ENCODE measurements at places on chromosomes 12 and 14.

DNA sequence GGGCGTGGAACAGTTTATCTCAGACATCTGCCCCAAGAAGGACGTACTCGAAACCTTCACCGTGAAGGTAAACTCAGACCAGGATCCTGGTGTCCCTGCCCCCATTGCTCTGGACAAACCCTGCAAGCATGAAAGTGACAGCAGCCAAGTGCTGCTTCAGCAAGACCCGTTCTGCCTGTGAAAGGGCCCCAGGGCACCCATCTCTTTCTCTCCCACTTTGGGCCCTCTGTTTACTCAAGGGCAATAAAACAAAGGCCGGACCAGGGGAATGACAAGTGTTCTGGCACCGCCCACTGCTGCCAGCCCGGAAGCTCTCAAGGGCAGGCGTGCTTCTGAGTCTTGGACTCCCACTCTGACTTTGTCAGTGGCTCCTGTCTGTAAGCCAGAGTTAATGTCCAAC lies 35.3 kb downstream of the CD9 start:
- peak; percentile 99 for DNase-seq

DNA sequence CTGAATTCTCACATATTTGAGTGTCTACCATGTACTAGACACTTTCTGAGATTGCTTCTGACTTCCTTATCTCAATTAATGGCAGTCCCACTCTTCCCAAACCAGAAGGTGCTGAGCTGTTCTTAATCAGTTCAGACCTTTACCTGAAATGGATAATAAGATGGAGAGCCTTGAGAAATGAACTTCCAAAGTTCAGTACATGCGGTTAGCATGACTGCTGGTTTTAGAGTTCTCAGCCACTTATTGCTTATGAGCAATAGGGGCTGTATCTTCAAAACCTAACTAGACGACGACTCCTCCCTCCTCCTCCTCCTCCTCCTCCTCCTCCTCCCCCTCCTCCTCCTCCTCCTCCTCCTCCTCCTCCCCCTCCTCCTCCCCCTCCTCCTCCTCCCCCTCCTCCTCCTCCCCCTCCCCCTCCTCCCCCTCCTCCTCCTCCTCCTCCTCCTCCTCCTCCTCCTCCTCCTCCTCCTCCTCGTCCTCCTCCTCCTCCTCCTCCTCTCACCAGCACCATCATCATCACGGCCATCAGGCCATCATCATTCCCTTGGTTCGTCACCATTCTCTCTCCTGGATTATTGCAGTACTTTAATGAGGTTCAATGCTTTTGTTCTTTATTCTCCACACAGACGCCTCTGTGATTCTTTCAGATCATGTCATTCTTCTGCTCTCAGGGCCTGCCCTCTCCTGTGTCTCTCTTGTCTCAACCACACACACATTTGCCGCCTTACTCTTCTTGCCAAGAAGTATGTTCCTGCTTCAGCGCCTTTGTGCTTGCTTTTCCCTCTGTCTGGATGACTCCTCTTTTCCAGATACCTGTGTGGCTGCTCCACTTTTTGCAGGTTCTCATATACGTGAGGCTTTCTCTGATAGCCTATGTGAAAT lies 2.7 kb downstream of the PCNX1 start:
- DNase-seq, result peak; percentile 6

DNA sequence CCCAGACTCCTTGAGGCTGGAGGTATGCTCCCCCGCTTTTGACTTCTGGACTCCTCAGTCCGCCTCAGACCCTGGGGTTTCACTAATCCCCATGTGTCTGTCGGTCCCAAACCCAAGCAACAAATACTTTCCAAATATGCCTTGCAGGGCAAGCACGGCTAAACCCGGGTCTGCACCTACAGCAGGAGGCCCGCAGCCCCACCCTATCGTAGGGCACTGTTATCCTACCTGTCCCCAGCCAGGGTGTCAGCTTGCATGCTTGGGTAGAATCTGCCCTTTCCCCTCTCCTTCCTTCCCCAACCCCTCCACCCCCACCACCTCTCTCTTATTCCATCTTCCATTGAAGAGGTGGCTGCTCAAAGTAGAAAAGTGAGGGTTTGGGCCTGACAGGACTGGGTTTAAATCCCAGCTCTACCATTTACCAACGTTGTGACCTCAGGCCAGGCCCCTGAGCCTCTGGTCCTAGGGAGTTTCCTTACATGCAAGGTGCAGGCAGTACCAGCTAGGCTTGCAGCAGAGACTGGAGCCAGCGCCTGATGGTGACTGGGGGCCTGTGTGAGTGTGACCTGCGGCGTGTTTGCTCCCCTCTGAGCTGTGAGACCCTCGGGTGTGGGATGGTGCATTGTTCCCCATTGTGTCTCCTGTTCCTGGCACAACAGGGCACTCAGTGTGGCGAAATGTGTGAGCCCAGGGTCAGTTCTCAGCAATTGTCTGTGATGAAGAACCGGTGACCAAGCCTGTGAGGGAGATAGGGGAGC lies 11.2 kb upstream of the EML1 start:
- no peak for DNase-seq

GRCh38 chr14:30527196-30527595 lies 31.8 kb upstream of the G2E3 start:
- DNase-seq, result peak; percentile 23

- peak; percentile 48 for DNase-seq
These were observed 1.3 kb downstream of the TM7SF3 start for GRCh38 chr12:27012982-27013255.

GRCh38 chr12:52839436-52840105 lies 5.5 kb upstream of the KRT79 start:
- no peak for DNase-seq

DNA sequence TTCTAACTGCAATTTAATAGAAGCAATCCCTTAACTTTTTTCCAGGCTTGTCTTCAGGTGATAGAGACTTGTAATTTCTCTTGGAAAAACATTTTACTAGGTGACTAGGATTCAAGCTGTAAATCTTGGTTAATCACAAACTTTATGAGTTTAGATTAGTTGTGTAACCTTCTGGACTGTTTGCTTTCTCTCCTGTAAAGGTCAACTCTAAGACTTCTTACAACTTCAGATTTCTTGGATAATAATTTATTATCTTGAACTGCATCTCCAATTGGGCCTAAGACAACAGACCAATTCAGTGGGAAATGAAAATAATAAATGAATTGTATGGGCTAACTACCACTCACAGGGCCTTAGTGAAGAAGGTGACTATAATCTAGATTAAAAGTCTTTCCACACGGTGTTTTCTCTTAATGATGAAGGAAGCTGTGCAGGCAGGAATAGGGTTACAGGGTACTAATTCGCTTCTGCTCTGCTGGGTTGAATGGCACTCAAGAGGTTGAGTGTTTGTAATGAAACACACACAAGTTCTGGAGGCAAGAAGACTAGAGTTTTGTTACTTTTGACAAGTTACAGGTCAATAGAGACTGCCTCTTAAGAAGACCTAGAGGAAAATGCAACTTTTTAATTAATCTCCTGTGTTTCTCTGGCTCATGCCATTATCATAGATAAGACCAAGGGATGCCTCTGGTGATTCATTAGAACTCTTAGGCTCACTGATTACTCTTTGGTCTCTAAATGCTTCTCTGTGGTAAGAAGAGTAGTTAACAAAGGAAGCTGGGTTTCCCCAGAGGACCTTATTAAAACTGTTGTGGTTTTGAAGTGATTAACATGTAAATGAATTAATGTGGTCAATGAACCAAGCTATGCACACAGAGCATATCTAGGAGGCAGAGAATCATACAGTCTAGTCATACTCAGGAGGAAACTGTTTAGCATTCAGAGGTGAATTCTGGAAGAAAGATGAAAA lies 30.0 kb upstream of the OR4E1 start:
- peak; percentile 13 for DNase-seq

DNA sequence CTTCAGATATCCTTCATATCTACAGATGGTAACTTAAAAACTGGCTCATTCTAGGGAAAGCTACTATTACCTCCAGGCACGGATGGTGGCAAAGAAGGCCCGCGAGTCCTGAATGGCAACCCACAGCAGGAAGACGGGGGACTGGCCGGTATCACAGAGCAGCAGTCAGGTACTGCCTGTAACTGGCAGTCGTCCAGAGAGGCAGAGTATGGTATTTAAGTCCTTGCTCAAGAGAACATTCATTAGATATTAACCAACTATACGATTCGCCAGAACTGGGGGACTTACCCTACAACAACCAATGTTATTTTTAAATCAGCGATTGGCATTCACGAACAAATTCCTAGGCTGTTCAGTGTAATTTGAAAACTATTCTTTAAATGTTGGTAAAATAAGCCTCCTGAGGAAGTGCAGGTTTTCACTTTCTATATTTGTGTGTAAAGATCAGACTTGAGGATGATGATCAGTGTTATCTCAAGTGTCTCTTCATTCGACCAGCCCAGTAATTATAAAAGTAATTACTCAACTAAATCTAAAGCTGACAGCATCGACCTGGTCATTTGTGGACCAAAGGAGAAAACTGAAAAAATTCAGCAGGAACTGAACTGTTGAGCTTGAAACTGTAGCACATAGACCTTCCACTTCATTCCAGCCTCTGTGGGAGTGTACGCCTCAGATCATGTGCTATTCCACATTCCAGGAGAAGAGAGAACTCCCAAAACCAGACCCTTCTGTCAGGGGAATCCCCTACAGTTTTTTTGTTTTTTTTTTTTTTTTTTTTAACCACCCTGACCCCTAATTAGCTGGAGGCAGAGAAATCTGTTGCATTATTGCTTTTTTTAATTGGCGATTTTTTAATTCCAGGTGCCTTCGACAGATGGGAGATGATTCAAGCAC lies 75.6 kb downstream of the ESR2 start:
- no peak for DNase-seq

- DNase-seq, result no peak
These were observed 51.8 kb downstream of the ISCA2 start for GRCh38 chr14:74545386-74545785.

GRCh38 chr12:52528641-52529143 lies 8.5 kb upstream of the KRT5 start:
- DNase-seq, result no peak

DNA sequence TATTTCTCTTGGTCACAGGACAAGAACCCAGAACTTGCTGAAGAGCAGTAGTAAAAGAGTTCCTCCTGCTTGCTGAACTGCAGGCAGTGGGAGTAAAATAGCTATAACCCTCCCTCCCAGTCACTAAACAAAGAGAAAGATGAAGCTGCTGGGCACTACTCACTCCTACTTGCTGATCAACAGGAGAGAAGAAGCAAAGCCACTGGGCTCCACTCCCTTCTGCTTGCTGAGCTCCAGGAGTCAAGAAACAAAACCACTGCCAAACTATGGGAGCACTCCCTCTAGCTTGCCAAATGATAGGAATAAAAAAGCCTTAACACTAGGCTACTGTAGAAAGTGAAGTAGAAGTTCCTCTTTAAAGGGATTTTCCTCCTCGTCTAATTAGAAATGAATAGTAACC lies 155.3 kb downstream of the RASSF9 start:
- DNase-seq, result no peak

DNA sequence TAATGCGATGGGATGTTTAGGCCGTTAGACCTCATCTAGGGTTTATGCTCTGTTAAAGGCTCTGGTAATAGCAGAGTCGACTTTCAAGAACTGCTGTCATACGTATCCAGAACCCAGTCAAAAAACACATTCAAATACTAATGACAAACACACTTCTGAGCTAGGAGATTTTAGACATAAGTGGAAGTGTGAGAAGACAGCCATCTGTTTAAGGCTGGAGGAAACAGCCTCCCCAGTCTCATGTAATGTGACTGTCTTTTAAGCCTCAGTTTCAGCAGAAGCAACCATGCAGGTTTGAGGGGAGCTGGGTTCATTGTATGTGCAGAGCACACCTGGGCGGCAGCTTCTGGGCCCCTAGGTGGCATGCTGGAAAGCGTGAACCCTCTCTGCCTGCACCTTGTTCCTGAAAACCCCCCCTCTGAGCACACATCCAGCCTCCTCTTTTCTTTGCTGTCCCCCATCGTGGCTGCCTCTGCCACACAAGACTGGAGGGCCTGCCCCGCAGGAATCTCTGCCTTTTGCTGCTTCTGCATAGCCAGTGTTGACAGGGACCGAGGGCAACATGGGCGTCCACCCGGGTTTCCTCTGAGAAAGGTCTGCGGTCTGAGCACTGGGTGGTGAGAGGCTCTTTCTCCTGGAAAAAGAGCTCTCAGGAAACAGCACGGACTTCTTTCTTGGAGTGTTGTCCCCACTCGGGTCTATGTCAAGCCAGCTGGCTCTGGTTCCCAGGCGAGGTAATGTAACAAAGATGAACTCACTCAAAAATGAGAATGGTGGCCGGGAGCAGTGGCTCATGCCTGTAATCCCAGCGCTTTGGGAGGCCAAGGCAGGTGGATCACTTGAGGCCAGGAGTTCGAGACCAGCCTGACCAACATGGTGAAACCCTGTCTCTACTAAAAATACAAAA lies 11.6 kb downstream of the WNT5B start:
- peak; percentile 77 for DNase-seq

- peak; percentile 86 for DNase-seq
These were observed 13.2 kb downstream of the PLBD1 start for GRCh38 chr12:14554281-14555007.
